ENCODE measurements at places on chromosomes 7 and 10. TPM values are rescaled to one million over a fixed set of nuclear protein-coding genes. Genes with fewer than 3 reads are reported as not detected.
A peak's percentile ranks its signal among the peaks of the same experiment; 100 is the strongest.

The ELMO1 gene
- total RNA-seq = not detected

GRCh38 chr10:86644152-86644793 is 10.1 kb upstream of the OPN4 start:
- DNase-seq = peak; percentile 36

- DNase-seq = peak; percentile 62
These were observed 27.1 kb downstream of the SLF2 start for GRCh38 chr10:100939763-100940344.

DNA sequence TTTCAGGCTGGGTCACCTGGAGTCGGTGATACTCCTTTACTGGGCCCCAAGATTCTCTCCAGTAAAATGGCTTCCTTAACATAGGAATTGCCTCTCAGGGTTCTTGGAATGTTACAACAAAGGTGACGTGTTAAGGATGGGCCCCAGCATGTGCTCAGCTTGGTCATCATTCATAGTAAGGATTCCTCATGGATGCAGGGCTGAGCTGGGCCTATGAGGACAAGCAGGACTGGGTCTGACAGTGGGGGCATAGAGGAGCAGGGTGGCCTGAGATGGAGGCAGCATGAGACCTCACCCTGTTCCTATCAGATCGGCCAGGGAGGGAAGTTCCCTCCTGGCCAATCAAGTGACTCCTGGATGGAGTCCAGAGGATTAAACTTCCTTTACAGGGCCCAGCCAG is 12.8 kb upstream of the MBL2 start:
- DNase-seq = no peak

- DNase-seq = no peak
These were observed 5.3 kb upstream of the LRRC61 start for GRCh38 chr7:150317748-150318444.
